CD4-positive, alpha-beta T cell treated with Interleukin-4 for 1 hour (primary cell): ENCODE measurements at places on chromosomes 16 and 17.

- peak; percentile 85 for DNase-seq
These were observed at the start of gene SPATA20 for GRCh38 chr17:50547035-50547735. SPATA20 (plus strand) TSS chr17:50547174; CDS start chr17:50547209, 35 bp downstream.

DNA sequence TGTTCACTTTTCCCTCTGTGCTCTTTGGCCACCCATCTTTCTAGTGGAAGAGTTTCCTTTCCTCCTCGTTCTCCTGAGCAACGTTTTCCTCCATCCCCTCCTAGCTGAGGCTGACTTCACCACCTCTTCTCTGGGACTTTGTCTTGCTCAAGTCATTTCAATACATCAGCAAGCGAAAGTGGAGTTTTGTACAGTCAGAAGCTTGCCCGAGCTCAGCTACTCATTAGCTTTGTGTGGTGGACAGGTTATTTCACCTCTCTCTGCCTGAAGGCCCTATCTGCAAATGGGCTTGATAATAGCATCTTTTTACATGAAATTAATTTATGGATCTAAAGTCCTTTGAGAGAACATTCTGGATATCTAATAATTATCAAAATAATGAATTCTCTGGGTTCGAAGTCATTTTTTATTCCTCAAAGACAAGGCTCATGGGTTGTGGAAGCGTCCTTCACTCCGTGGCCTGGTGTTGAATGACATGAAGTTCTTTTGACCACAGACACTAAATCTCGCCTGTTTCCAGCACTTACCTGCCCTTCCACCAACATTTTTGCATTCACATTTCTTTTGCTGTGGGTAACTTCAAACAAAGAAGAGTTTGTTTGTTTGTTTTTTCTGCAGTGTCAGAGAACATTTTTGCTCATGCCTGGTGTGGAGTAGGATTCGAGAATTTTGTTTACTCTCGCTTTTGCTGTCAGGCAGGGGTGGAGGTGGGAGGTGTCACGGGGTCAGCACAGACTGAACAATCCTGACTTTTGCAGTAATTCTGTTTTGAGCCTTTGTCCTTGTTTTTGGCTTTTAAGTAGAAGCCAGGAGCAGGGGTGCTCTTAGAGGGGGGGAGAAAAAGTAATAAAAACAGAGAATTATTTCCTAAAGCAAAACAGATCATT is 155.0 kb upstream of the CACNG5 start:
- DNase-seq = no peak

DNA sequence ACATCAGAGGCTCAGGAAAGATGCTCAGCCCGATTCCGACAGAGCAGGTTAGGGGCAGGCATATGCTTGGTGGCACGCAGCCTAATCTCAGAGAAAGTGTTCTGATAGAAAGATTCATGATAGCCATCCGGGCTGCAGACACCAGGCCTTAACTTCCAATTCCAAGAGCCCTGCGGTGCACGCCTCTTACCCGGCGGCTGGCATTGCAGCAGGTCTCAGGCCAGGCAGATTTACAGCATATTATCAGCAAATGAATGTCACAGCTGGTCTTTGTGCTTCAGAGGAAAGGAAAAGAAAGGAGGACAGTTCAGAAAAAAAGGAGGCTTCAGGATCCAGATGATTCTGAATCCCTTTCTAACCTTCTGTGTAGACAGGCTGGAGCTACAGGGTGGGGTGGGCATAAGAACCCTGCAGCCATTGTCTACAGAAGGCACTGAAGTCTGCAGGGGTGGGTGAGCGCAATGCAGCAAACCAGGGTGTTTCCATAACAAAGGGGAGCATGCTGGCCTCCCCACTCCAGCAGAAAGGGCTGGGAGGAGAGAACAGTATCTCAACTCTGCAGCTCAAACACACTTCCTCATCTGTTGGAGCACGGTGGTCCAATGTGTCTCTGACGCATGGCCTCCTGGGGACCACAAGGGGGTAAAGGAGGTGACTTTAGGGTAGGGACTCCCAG is 277.4 kb upstream of the XYLT1 start:
- DNase-seq = no peak

GRCh38 chr16:75061669-75062068 is 54.9 kb downstream of the LDHD start:
- no peak for DNase-seq

DNA sequence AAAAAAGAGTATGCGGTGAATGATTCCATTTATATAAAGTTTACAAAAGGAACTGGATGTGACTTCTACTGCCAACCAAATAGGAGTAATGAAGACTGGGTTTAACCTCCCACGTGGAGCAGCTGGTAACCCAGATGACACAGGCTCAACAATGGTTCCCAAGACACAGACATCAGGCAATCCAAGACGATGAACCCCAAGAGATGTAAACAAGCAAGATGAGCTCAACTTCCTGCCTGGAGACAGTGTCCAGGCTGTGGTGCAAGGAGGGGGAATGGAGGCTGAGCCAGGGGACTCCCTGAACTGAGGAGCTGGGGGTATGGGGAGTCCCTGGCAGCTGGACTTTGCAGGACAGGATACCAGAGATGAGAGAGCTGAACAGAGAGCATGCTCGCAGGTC is 104.7 kb downstream of the LITAF start:
- no peak for DNase-seq

DNA sequence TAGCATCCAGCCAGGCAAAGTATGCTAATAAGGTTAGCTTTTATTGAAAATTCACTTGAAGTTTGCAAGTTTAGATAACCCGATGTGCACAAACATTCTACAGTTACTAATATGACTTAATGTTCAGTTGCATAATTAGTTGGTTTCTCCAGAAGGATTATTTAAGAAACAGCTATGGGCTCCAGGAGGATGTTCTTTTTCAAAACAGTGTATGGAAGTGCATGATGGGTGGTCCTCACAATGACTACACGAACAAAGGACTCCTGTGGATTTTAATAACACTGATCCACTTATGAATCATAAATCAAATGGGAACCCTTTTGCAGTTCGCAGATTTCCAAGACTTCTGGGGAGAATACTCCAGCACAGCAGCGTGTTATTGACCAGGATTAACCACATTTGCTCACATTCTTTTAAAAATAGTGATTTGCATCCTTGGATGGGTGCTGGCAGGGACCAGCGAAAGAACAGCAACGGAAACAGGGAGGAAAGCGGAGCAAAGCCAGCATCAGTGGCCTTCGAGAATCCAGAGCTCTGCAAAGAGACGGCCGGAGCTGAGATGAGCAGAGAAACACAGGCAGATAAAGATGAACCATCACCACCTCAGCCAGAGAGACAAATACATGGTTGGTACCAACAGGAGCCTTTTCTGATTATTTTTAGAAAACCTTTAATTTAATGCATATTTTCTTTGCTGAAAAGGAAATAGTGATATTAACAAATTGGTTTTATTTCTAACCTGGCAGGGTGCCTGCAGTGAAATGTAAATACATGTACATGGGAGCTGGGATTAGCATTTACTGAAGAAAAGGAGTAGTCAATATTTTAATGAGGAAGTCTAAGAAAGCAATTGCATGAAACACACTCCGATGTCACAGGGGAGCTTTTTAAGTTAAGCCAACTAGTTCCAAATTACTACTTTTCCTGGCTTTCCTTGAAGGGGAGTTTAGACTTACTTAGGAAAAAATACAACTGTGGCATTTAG is 623.2 kb upstream of the ZFHX3 start:
- no peak for DNase-seq

GRCh38 chr16:49755313-49755620 is 100.6 kb downstream of the ZNF423 start:
- no peak for DNase-seq

DNA sequence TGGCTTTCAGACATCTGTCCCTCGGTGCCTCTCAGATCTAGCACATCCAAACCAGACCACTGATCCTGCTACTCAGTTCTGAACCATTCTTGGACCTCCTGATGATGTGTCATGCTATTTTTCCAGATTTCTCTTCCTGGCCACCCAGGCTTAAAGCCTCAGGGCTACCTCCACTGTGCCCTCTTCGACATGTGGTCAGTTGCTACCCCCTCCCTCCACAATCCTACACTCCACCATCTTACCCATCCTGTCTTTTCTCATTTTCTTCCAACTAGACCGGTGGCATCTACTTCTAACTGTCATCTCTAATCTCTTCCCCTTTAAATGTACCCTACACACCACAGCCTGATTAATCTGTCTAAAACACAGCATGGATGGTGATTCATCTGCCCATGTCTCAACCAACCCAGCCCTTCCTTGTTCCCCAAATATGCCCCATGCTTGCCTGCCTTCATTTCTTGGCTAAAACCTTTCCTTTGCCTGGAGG is 478.6 kb downstream of the SLC39A11 start:
- DNase-seq = no peak

GRCh38 chr17:62666801-62667591 is 39.5 kb downstream of the MRC2 start:
- DNase-seq = no peak

GRCh38 chr17:18950944-18951905 is 740 bp upstream of the SLC5A10 start:
- no peak for DNase-seq

- DNase-seq = no peak
These were observed 123.2 kb upstream of the LHX1 start for GRCh38 chr17:36813957-36814563.

DNA sequence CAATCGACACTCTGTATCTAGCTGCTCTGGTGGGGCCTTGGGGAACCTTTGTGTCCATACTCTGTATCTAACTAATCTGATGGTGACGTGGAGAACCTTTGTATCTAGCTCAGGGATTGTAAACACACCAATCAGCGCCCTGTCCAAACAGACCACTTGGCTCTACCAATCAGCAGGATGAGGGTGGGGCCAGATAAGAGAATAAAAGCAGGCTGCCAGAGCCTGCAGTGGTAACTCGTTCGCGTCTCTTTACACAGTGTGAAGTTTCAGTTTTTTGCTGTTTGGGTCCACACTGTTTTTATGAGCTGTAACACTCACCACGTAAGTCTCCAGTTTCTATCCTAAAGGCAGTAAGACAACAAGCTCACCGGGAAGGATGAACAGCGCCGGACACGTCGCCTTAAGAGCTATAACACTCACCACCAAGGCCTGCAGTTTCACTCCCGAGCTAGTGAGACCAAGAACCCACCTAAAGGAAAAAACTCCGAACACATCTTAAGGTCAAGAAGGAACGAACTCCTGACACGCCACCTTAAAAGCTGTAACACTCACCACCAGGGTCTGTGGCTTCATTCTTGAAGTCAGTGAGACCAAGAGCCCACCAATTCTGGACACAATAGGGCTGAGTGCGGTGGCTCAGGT is 64.6 kb downstream of the KPNA2 start:
- no peak for DNase-seq

GRCh38 chr16:52621651-52622050 is 74.7 kb upstream of the TOX3 start:
- no peak for DNase-seq

DNA sequence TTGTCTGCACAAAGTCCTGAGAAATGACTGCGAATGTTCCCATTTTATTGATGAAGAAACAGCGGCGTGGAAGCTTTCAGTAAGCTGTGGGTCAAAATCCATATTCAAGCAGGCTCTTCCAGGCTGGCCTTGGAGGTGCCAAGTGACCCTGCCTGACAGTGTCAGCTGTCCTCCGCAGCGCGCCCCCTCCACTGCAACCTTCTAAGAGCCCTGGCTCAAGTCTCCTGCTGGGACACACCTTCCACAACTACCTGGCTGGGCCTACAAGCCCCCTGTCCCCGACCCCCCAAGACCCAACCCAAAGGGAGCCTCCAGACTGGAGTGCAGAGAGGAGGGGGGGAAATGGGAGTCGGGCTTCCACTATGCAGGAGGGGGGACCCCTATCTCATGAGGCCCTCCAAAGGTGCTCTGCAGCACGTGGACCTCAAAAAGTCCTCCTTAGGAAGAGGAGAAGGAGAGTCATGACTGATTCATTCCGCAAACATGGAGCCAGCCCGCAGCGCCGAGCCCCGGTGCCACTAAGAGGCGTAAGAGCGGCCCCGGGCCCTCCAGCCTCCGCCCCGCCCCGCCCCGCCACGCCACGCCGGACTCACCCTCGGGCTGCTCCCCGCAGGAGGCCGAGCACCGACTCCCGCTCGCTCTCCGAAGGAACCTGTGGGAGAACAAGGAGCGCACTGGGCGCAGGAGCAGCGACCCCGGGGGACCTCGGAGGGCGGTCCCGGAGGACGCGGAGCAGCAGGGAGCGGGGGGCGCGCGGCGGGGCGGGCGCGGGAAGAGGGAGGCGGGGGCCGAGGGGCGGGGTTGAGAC is 574 bp downstream of the MPP3 start:
- DNase-seq = no peak

GRCh38 chr17:78991017-78991738 is 11.5 kb upstream of the LGALS3BP start:
- DNase-seq = no peak

GRCh38 chr17:31048780-31049179 is 46.0 kb upstream of the NF1 start:
- no peak for DNase-seq

- no peak for DNase-seq
These were observed 303.8 kb downstream of the SOX9 start for GRCh38 chr17:72424505-72425117.

GRCh38 chr17:4642286-4642685 is 808 bp upstream of the ALOX15 start:
- DNase-seq = no peak

DNA sequence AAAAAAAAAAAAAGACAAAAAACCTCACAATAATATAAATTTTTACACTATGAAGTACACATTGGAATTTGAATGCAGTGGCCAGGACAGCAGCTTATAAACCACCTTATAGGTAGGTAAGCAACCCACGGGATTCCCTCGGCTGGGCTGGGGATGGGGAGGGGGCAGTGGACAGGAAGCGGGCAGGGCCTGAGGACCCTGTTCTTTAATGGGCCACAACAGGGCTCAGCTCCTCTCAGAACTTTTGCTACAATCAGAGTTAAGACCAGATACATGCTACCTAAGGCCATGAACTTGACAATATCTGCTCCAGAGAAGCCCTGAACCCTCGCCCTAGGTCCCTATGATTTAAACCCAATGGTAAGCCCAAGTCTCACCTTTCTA is 25.1 kb downstream of the STAT5A start:
- no peak for DNase-seq

DNA sequence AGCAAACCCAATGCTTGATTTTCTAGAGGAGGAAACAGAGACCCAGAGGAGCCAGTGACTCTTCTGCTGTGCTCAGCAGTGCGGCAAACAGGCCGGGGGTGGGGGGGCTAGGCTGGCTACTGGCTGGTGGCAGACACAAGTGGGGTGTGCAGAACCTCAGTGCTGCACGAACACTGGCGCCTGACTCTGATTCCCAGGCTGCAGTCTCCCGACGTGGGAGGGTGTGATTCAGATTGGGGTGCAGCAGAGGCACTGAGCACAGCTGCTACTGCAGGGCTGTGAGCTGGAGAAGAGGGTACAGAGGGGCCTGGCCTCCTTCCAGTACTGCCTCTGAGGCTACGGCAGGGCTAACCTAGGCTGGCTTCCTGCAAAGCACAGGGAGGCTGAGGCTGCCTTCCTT is 8.1 kb downstream of the RPL19 start:
- DNase-seq = no peak

- DNase-seq = no peak
These were observed 11.6 kb upstream of the GOSR2 start for GRCh38 chr17:46911311-46911710.
